CD8-positive, alpha-beta memory T cell (primary cell): ENCODE measurements at places on chromosomes 1 and 21. TPM values are rescaled to one million over a fixed set of nuclear protein-coding genes. Genes with fewer than 3 reads are reported as not detected.

- peaks cover 99% of the 10 kb centered on the region for H3K4me1 ChIP-seq
- H3K27ac ChIP-seq: no peak overlapping the region
- H3K36me3 ChIP-seq: peaks cover 4% of the 10 kb centered on the region
- DNase-seq: no peak
Measured at GRCh38 chr1:40393173-40393572, 19.6 kb downstream of the SMAP2 start.

DNA sequence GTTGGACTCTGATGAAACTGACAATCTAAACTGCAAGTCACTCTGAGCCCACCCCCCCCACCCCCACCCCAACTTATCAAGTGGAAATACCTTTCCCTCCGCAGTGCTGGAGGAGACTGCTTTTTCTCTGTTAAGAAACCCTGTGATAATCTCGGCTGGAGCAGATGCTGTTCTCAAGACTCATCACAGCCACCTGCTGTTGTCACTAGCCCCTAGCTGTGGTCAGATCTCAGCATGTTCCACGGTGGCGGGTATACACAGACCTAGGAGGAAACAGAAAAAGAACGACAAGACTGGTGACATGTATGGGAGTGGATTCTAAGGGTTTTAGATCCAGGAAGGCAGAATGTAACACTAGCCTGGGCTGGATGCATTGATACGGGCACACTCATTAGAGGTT lies 2.3 kb downstream of the ACTL8 start:
- H3K27ac ChIP-seq: no peak overlapping the region
- H3K27me3 ChIP-seq: no peaks in the 10 kb centered on the region
- no peak for DNase-seq
- H3K4me1 ChIP-seq: no peaks in the 10 kb centered on the region

GRCh38 chr1:204499511-204500468 lies 5.2 kb upstream of the PIK3C2B start:
- no peaks in the 10 kb centered on the region for H3K36me3 ChIP-seq
- H3K27ac ChIP-seq: no peak overlapping the region
- H3K27me3 ChIP-seq: no peaks in the 10 kb centered on the region
- no peak for DNase-seq
- H3K4me1 ChIP-seq: peaks cover 5% of the 10 kb centered on the region
- no peak overlapping the region for H3K4me3 ChIP-seq

AK4 gene
- 32.2 TPM for total RNA-seq

GRCh38 chr1:200714504-200715187 lies 24.0 kb upstream of the CAMSAP2 start:
- H3K4me3 ChIP-seq: no peak overlapping the region
- H3K36me3 ChIP-seq: no peaks in the 10 kb centered on the region
- no peak overlapping the region for H3K27ac ChIP-seq
- DNase-seq: no peak

TSEN15 gene
- 44.4 TPM for total RNA-seq
